ENCODE measurements at places on chromosomes 6 and 20.

DNA sequence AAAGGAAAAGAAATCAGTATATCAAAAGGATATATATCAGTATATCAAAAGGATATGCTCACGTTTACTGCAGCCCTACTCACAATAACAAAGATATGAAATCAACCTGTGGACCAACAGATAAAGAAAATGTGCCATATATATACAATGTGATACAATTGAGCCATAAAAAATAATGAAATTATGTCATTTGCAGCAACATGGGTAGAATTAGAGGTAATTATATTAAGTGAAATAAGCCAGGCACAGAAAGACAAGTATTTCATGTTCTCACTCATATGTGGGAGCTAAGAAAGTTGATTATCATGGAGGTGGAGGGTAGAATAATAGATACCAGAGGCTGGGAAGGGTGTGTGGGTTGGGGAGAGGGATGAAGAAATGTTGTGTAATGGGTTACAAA lies 102.9 kb upstream of the MARCKS start:
- no peak for DNase-seq

- no peak for DNase-seq
These were observed 23.6 kb upstream of the APCDD1L start for GRCh38 chr20:58538752-58539151.

DNA sequence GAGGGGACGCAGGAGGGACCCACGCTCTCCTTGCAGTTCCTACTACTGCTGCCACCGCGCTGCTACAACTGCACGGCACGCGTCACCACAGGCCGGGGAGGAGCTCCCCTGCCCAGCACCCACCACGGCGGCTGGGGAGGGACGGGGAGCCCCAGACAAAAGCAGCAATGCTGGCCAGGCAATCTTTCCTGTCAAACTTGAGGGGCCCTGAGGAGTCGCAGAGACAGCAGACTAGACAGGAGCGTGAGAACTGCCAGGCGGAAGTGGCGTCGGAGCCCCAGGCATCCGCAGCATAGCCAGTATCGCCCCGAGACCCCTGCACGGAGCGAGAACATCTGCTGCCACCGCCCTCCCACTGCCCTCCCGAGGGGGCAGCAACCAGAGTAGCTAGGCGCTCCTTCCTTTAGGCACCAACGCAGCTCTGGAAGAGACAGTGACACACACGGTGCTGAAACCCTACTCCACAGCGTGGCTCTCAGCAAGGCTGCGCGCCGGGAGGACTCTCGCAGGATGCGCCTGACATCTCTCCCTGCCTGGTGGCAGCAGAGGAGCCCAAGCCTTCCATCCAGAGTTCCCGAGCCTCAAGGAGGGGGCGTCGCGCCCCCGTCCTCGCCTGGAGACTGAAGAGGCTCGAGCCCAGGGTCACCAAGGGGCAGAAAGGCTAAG lies 2.2 kb downstream of the TAF4 start:
- DNase-seq: no peak

DNA sequence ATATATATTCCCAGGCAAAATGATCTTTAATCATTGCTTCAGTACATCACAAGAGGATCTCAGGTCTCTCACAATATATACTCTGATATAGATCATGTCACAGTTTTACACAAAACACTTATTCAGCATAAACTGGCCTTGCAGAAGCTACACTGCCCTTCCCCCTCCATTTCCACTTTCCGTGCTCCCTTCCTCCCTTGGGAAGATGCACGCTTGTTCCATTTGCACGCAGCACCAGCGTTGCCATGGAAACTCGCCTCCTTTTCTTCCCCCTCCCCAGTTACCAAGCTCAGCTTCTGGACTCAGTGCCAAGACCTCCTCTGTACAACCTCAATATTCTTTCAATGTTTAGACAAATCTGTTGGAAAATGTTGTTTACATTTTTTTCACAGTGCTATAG lies 154.6 kb downstream of the RFPL4B start:
- DNase-seq: no peak

DNA sequence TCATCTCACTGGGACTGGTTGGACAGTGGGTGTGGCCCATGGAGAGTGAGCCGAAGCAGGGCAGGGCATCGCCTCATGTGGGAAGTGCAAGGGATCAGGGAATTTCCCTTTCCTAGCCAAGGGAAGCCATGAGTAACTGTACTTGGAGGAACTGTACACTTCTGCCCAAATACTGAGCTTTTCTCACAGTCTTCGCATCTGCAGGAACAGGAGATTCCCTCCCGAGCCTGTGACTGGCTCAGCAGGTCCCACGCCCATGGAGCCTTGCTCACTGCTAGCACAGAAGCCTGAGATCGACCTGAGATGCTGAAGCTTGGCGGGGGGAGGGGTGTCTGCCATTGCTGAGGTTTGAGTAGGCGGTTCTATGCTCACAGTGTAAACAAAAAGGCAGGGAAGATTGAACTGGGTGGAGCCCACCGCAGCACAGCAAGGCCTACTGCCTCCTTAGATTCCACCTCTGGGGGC lies 10.4 kb upstream of the CALHM5 start:
- DNase-seq: no peak

DNA sequence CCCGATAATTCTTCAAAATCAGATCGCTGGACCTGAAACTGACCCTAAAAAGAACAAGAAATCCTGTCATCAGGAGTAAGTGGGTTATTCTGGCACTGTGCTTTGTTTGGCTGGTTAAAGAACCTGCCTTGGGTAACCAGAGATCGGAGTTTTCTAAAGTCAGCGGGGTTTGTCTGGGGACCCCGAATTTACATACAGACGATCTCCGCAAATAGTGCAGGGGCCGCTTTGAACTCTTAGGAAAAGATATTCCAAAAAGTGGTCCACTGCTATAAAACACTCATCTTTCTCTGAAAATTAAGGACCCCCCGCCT lies 33.0 kb upstream of the BTN3A2 start:
- no peak for DNase-seq

DNA sequence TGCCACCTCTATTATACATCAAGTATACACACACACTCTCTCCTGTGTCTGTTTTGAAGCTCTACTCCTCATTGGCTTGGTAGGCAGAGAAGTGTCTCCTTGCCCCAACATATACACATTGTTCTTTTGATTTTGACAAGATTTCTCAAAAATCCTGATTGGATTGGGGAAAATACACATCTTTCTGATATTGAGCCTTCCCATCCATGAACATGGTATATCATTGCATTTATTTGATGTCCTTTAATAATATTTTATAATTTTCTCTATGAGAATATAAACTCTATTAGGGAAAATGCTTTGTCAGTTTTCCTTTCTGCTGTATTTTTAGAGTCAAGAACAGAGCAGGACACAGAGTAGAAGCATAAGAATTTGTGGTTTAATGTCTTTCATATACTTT lies 7.2 kb downstream of the TTLL9 start:
- DNase-seq: no peak

GRCh38 chr6:140064366-140064765 lies 689.9 kb upstream of the CITED2 start:
- DNase-seq: no peak

DNA sequence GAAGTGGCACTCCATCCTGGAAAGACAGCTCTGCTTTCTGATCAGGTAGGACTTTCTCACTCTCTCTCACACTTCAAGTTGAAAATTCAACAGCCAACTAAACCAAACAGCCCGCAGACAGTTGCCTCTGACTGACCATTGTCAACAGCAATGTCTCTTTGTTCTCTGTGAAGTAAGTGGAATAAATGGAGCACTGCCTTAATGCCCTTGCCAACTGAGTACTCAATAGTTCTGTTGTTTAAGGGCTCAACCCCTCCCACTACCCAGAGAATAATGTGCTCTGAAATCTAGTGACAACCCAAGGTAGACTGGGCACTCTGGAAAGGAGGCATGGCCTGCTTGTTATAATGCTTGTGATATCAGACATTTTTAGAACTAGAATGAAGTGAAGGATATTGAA lies 16.8 kb upstream of the BCLAF1 start:
- DNase-seq: no peak

GRCh38 chr6:134175532-134176263 lies 123.3 kb upstream of the SLC2A12 start:
- no peak for DNase-seq

- no peak for DNase-seq
These were observed 651.3 kb downstream of the KIF16B start for GRCh38 chr20:15921930-15922329.

DNA sequence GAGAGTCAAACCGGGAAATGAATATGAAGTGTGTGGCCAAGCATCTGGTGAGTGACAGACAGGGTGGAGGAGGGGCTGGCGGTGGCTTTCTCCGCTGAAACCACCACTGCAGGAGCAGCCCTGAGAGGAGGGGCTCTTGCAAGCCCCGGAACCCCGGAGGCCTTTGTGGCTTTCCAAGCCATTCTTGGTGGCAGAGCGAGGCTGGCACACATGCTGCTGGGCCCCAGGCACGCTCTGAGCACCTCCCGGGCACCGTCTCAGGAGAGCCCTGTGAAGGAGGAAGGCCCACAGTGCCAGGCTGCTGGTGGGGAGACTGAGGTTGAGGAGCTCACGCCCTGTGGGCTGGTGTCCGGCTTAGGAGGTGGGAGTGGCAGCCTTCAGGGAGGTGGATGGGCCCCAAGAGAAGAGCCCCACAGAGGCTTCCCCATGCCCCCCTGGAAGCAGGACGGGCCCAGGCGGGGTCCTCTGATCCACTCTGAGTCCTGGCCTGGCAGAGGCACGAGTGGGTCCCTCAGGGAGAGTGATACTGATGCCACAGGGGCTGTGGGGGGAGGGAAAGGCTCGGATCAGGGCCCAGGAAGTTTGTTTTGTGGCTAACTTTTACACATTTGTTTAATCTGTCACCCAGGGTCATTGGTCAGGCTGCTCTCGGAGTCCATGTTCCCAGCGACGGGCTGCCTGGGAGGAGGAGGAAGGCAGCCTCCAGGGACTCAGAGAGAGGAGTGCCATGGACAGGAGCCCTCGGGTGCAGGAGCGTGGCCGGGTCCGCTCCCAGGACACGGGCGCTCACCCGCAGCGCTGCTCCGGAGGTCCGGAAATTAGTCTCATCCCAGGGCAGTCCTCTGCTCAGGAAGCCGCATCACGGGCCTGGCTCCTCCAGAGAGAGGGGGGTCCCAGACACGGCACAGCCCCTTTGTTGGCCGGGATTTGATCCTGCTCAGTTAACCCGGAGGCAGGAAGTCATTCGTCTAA lies 170.7 kb downstream of the ERMARD start:
- DNase-seq: no peak

- DNase-seq: no peak
These were observed 32.3 kb downstream of the CNKSR3 start for GRCh38 chr6:154478021-154478700.

DNA sequence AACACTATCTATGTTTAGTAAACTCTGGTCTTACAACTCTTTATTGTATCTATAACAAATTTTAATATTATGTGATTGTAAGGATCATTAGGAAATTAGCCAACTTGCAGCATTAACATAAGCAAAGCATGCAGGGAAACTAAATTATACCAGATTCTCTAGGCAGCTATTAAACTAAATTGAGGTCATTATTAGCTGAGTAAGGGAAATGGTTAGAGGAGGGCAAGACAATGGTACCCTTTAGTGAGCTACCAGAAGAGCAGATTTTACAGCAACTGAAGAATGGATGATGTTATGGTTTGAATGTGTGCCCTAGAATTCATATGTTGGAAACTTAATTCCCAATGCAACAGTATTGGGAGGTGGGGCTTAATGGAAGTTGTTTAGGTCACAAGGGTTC lies 79.1 kb downstream of the SMPDL3A start:
- no peak for DNase-seq

DNA sequence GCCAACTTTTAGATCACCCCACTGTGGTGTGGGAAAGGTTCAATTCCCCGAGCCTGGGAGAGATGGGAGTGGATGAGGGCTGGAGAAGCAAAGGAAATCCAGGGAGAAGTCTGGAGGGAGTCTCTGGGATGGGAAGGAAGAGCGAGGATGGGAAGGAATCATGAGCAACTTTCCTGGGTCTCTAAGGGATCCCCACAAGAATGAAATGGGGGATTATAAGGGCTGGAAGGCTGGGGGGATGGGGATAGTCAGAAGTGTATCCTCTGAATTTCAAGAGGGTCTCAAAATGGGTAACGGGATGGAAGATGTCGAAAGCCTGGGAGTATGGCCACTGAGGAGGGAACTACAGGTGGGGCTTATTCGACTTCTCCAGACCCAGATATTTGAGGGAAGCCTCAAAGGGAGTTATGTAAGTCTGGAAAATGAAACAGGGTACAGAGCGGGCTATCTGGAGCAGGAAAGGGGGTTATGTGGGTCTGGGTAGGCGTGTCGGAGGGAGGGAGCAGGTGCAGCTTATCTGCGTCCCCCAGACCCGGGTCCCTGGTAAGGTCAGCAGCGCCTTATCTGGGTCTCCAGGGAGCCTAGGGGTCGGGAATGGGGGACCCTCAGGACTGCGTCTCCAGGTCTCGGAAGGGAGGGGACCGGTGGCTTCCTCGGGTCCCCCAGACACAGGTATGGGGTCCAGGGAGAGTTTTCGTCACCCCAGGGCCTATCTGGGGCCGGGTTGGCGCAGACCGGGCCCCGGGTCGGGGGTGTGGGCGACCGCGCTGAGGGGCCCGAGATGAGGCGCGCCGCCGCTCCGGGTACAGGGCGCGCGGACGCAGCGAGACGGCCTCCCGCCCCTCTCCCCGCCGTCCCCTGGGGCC lies 550 bp downstream of the PLAGL2 start:
- DNase-seq: no peak

DNA sequence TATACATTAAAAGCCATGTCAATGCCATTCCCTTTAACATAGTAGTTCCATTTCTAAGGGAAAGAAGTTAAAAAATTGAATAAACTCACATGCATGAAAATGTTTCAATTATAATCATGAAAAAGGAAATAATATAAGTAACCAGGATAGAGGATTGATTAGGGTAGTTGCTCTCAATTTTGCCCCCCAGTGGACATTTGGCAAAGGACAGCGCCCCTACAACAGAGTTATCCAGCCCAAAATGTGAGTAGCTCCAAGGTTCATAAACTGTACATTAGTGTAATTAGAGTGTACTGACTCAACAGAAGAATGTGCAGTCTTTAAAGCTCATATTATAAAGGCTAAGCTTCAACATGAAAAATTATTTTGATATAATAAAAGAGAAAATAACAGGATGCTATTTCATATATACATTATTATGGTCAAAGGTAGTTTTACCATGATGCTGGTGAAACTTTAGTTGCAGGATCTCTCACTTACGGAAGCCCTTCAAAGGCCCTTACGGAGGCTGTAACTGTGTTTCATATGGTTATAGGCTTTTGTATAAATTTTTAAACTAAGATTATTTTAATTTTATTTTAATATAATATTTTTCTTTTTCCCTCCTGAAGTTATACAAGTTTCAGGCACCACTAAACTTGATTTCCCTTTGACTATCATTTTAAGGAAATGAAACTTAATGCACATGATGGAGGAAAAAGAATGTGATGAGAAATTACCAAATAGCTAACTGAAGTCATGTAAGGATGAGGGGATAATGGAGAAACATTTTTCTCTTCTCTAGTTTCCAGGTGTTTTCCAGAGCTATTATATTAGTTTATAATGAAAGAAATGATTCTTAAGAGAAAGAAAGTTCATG lies 403.6 kb downstream of the PLCB1 start:
- DNase-seq: no peak

DNA sequence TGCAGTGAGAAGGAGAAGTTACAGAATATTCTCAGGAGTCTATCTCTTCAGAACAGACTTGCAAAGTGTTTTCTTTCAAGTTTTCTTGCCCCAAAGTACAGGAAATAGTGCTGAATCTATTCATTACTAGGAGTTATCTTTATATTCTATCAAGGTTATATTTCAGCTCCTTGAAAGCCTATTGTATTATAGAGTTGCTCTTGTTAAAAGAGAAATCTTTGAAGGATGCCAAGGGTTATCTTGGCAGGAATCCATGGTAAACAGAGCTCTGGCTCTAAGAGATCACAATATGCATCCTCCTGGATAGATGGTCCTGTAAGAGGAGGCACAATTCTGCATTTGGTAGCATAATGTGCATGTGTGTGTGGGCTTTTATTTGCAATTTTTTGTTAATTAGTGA lies 21.2 kb upstream of the SNRPB2 start:
- DNase-seq: no peak

Measured in mesothelial cell of epicardium (in vitro differentiated cells).